ENCODE measurements at places on chromosomes 3 and 15.

DNA sequence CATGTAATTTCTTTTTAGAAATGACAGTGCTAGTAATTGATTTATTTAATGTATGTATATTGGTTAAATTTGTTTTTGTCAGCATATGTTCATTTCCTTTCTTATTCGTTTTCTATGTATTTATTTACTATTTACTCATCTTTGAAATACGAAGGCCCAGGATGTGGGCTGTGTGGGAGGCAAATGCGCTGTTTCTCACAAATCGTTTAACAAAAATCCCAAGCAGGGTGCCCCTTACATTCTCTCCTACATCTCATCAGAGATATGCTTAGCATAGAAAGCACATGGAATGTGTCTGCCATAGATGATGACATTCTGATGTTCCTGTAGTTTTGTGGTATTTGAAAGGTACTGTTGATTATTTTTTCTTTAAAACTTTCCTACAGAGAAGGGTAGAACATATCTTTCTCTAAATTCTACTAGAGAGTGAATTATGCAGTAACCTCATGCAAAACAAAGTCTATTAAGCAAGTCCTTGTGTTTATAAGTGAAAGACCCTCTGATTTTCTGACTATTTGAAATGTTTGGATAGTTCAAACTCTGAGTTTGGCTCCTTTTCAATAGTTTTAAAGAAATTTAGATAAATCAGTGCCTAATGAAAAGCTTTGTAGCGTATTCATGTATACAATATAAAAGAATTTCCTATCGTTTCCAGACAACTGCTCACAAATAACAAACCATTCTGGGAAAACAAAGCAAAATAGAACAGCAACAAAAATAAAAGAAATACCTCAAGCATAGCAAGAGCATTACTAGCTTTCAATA is 111.1 kb upstream of the VGLL3 start:
- no peak for DNase-seq

DNA sequence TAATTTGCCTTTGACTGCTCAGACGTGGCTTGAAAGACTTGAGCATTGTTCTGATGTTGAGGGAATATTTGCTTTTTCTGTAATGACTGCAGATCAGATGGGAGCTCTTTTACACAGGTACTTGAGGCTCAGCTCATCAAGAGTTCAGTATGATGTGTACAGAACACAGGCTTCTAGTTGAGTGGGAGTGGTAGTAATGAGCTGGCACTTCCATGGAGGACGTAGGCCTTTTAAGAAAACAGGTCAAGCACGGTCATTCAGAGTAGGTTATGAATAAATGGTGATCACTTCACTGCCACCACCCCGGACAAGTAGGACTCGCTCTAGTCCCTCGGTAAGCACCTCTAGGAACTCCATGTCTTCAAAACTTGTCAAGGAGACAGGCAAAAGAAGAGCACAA is 8.8 kb downstream of the EMC4 start:
- DNase-seq = no peak

DNA sequence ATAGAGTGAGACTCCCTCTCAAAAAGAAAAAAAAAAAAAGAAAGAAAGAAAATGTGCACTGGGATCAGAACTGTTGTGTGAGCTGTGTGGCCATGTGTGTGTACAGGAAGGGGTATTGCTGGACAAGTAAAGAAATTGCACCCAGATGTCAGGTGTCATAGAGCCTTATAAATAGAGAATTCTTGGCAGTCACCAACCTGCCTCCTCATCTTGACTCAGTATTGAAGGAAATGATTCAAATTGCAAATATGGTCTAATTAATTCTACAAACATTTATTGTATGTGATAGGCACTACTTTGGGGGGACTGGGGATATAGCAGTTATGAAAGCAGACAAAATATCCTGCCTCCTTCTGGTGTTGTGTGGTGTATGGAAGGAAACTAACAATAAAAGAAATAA is 243.8 kb upstream of the TTC14 start:
- peak; percentile 62 for DNase-seq

DNA sequence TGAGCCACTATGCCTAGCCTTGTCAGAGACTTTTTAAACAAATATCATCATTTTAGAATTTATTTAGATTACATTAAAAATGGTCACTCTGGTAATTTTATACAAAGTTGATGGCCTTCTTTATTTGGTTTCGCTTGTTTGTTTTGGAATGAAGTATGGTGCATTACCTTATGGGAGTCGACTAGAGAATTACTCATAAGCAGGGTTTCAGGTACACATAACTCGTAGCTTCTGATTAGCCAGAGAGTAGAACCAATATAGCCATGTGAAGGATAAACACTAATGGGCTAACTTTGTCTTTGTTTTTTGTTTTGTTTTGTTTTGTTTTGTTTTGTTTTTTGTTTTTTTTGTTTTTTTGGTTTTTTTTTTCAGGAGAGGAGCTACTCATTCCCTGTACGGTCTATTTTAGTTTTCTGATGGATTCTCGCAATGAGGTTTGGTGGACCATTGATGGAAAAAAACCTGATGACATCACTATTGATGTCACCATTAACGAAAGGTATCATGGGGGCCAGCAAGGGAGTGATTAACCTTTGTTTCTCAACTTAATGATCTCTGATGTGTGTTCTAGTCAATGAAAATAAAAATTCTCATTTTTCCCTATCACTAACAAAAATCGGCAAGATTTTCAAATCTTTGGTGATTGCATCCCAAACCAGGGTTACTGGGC is 113.2 kb downstream of the IL1RAP start:
- no peak for DNase-seq

GRCh38 chr3:113287803-113288648 is 76.7 kb downstream of the BOC start:
- peak; percentile 51 for DNase-seq
